Anterior cingulate cortex (tissue), 58 donors: ENCODE measurements at places on chromosomes 5 and 9.

DNA sequence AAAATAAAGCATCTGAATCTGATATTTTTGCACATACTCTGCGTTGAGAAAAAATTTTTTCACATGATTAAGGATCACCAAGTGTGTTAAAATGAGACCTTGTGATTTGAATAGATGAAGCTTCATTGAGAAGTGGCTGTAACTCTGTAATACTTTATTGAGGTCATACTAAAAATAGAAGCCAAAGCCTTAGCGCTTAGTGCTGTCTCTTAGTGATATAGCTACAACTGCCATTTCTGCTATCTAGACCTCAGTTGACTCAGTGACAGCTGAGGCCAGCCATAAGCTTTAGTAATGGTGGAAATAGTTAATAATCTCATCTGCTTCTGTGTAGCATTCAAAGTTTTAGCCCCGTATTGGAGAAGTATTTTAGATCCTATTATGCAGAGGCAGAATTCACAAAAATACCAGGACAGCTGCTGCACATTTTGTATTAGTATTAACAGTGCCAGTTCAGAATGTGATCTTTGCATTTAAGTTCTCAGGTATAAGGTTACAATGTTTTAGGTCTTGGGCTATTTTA lies 107.4 kb upstream of the SGCD start:
- DNase-seq, result no peak

DNA sequence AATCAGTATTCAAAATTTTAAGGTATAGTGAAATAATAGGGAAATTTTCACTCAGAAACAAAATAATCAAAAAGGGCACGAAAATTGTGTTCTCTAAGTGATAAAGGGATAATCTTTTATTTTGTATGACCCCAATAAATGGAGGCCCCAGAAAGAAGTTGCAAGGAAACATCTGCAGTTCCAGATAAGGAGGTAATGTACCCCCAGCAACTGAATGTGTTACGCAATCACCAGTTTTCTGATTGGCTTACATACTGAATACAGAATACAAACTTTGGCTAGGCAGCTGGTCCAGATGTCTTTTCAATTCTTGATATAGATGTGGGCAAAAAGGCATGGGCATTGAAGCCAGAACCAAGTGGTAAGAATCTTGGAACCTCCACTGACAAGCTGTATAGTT lies 1.7 kb upstream of the TOPORS start:
- DNase-seq, result no peak

DNA sequence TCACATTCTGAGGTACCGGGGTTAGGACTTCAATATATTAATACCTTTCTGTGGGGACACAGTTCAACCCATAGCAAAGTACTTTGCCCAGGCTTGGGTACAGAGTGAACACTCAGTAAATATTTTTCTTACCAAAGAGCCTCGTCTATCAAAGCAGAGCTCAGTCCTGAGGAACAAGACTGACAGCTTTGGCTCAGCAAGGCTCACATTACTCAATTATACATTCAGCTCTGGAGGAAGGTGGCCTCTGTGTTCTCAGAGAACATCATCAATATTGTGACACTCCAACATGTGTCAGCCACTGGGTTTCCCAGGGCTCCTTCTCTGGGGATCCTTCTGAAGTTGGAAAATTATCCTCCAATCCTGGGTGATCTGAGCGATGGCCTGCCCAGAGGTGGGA lies 186.4 kb downstream of the NMUR2 start:
- DNase-seq, result no peak

DNA sequence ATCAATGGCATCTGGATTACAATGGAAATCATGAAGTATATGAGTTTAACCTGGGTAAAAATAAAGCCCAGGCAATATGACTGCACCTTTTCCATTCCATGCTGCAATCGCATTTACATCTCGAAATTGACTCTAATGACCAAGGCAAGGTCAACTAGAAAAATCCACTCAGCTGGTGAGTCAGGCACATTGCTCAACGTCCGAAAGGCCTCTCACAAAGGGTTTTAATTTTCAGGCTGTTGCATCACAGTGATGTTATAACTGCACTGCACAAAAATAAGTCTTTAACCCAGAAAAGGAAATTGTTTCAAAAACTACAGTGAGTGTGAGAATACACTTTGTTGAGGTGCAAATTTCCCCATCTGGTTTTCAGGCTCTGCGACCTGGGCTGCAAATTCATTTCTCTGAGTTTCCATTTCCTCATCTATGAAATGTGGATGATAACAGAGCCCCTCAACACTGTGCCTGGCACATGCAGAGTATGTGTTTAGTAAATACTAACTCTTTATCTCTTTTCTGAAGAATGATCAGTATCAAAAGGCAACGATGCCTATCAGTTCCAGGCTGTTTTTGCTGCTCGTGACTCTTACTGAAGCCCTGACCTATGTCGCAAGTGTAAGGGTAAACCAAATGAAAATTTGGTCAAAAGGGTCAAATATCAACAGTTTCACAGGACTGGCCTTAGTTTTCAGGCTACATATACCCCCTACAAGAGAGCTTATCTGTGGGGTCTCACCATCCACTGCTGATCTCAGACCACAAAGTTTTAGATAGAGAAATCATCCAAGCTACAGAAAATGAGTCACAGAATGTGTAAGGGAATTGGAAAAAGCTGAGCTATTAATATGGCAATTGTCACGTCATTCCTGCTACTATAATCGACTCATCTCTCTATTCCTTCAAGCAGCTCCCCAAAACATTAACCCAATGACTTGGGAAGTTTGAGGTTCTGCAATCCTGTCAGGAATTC lies 4.1 kb downstream of the NFIL3 start:
- DNase-seq, result no peak

GRCh38 chr5:40733879-40734563 lies 21.7 kb downstream of the TTC33 start:
- no peak for DNase-seq

GRCh38 chr5:151615431-151615830 lies 24.3 kb upstream of the FAT2 start:
- no peak for DNase-seq

- DNase-seq, result no peak
These were observed 179.2 kb downstream of the DAB2IP start for GRCh38 chr9:121830441-121831140.

DNA sequence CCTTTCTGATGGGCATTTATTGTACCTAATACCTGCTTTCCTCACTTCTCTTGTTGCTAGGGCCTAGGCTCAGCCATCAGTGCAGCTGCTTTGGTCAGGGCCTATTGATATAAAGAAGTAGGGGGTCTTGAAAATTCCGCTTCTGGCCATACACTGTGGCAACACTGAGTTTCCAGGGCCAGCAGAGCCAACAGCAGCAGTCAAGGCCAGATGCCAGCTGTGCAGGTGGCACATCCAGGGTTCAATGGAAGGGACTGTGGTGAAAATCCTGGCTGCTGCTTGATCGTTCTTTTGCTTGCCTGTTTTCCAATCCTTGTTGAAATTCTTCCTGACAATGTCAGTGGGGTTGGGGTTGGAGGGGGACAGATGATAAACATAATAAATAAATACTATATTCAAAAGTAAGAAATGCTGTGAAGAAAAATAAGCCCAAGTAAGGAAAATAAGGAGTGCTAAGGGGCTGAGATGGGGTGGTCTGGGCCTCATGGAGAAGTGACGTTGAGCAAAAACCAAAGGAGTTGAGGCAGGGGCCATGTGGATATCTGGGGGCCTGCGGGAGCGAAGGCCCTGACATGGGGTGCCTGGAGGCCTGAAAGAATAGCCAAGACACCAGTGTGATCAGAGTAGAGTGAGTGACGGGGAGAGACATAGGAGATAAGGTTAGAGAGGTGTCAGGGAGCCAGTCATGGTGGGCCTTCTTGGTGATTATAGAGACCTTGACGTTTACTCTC lies 91.0 kb upstream of the ALDH1B1 start:
- DNase-seq, result no peak

GRCh38 chr5:172506251-172506650 lies 51.9 kb upstream of the SH3PXD2B start:
- DNase-seq, result no peak

DNA sequence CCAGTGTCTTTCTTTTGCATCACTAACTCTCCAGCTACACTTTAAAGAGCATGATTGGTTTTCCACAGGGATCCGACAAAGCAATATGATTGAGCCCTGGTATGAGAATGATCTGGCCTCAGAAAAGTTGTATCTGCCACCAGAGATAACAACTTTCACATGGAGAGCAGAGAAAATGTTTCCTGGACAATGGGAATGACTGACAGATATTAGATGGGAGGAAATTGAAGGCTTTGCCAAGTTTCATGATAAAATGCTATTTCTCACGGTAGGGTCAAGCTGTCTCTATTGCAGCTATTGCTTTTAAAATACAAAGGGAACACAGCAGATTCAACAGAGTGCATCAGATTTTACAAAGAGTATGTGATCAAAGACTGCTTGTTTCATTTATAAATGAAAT lies 56.4 kb upstream of the GLIS3 start:
- no peak for DNase-seq

DNA sequence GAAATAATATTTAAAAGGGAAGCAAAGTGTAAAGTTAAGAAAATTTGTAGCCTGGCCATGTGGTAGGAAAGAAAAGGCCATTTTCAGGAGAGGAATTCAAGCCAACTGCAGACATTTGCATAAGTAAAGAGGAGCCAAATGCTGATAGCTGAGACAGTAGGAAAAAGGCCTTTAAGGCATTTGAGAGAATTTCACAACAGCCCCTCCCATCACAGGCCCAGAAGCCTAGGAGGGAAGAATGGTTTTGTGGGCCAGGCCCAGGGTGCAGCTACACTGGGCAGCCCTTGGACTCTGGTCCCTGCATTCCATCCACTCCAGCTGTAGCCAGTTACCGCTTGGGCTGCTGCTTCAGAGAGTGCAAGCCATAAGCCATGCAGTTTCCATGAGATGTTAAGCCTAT lies 1556.8 kb downstream of the EFNA5 start:
- DNase-seq, result no peak

GRCh38 chr5:124444147-124444775 lies 302.2 kb downstream of the ZNF608 start:
- no peak for DNase-seq

- no peak for DNase-seq
These were observed 21.5 kb downstream of the TMC1 start for GRCh38 chr9:72542917-72543316.

- no peak for DNase-seq
These were observed at the start of gene SLIT3 for GRCh38 chr5:169300468-169301385. Gene SLIT3, minus strand, starts transcription at chr5:169301139. Its CDS starts 430 bp downstream, at chr5:169300709.

DNA sequence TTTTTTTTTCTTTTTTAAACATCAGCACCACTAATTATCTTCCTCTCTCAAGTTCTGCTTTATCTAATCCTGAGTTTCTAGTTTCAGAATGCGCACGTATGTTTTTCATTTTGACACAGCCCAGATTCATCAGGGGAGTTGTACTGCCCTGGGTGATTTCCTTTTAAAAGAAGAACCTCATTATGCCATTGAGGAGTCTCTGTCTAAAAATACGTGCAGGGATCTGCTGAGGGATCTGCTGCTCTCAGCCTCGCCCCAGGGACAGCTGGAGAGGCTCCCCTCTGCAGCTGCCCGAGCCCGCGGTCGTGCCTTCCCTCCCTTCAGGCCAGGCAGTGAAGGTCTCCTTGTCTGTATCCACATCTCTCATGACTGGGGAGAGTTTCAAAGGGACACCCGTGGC lies 273.1 kb downstream of the ARHGEF28 start:
- no peak for DNase-seq

DNA sequence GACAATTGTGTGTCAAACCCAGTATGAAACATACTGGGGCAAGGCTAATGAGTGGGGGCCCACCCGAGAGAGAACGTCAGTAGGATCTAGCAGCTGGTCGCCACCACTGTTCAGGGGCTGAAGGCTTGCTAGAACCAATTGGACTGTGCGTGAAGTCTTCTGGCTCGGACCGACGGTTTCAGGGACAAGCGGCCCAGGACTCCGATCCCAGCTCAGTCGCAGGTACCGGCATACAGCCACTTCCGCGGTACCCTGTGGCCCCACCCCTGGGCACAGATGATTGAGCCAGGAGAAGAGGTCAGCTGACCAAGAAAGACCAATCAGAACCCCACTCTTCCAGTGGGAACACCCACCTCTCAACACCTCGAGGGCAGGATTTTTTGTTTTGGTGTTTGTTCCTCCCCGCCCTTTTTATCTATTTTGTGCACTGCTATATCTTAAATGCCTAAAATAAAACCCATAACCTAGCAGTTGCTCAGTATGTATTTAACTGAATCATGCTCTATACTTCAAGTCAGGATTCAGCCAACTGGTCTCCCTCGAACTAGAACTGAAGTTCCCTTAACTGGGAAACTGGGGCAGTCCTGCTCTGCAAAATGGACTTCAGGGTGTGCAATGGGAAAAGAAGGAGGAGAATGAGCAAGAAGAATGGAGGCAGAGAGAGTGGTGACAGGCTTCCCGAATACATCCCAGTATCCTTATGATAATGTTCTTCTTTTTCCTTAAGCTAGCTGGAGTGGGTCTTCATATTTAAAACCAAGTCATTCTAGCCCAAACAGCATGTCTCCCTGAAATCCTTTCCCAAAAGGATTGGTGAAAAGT lies 21.1 kb upstream of the CPEB4 start:
- peak; percentile 21 for DNase-seq

DNA sequence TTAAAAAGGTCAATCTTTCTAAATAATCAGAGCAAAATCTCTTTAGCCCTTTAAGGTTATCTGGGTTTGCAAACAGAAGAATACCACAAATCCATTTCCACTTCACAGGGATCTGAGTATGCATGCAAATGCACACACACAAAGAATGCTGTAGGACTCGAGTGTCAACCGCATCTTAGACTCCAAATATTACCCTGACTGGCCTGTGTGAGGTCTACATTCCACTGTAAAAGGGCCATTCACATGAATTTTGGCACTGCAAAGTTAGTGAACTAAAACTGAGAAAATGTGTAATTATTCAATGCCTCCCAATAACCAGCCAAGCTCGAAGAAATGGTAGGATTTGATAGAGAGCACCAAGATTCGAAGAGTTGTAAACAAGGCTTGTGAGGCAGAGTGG lies 199.9 kb downstream of the AGTPBP1 start:
- DNase-seq, result no peak

- peak; percentile 34 for DNase-seq
These were observed 15.5 kb downstream of the C5orf15 start for GRCh38 chr5:133952729-133953567.

DNA sequence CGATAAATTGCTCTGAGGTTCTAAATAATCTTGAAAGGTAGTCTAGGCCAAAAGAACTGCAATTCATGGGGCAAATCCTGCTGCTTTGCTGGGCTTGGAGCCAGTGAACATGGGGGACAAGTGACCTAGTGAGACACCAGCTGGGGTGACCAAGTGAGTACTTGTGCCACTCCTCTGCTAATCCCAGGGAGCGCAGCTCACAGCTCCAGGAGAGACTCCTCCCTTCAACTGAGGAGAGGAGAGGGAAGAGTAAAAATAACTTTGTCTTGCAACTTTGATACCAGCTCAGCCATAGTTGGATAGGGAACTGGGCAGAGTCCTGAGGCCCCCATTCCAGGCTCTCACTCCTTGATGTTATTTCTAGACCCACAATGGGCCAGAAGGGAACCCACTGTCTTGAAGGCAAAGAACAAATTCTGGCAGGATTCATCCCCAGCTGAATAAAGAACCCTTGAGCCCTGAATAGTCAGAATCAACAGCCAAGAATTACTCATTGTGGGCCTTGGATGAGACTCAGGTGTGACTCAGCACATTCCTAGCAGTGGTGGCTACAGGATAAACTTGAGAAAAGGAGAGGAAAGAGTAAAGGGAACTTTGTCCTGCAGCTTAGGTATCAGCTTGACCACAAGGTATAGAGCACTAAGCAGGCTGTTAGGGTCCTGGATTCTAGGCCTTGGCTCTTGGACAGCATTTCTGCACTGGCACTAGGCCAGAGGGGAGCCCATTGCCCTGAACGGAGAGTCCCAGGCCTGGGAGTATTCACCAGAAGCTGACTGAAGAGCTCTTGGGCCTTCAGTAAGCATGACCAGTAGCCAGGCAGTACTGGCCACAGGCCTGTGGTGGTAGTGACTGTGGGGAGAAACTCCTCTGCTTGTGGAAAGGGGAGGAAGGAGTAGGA lies 288.3 kb upstream of the CDH18 start:
- no peak for DNase-seq
